ENCODE measurements at places on chromosomes 16 and 17.
A peak's percentile ranks its signal among the peaks of the same experiment; 100 is the strongest.

- no peak for DNase-seq
These were observed 166.6 kb downstream of the CYLD start for GRCh38 chr16:50908468-50908867.

- DNase-seq, result no peak
These were observed 6.2 kb downstream of the RARA start for GRCh38 chr17:40315206-40315605.

DNA sequence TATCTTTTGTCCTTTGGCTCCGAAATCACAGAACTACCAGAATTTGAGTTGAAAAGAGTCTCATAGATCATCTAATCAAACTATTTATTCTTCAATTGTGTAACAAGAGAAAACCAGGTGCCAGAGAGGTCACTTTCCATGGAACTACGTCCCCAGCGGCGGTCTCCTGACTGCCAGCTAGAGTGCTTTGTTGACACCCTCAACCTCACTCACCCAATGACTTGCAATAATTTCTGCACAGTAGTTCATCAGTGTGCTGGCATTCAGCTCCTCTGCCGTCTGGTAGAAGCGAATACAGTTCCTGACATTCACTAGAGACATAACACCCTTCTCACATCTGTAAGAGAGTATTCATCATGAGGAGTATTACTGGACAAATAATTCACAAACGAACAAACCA is 54.2 kb downstream of the ANKFY1 start:
- DNase-seq, result no peak

GRCh38 chr17:80423536-80424225 is 8.7 kb downstream of the ENDOV start:
- no peak for DNase-seq

DNA sequence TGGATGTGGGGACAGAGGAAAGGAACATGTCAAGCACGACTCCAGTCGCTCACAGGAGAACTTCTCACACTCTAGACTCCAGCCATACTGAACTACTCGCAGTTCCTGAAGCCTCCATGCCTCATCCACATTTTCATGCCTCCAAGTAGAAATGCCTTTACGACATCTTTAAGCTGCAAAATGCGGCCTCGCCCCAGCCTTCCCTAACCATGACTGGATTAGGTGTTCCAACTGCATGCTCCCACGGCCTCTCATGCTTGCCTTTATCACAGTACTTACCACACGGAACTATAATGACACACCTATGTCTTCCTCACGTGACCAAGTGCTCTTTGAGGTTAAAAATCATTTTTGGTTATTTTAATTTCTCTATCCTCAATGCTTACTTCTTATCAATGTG is 23.9 kb downstream of the SMG6 start:
- no peak for DNase-seq

DNA sequence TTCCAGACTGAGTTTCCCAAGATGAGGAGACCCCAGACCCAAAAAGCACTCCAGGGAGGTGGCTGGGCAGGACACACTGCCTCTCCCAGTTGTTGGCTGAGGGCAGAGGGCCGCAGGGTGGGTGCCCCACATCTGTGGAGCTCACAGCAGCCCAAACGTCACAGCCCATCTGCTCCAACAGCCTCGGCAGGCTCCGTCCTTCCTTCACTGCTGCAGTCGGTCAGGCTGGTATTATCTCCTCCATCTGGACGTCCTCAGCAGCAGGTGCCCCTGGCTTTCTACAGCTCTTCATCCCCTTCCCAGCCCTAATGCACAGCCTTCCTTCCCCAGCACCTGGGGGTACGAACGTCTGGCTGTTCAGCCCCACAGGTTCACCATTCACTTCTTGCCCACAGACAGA is 55.2 kb downstream of the PRMT7 start:
- DNase-seq, result no peak

DNA sequence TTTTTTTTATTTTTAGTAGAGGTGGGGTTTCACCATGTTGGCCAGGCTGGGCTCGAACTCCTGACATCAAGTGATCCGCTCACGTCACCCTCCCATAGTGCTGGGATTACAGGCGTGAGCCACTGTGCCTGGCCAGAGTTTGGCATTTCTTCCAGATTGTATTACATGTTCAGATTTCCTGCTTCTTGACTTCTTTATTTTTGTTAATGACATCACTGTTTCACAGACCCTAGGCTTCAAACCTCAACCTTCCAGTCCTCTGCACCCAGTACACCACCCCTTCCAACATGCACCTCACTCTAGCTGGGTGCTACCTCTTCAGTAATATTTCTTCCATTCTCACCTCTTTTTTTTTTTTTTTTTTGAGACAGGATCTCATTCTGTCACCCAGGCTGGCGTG is 53.6 kb upstream of the ZFHX3 start:
- DNase-seq, result no peak

DNA sequence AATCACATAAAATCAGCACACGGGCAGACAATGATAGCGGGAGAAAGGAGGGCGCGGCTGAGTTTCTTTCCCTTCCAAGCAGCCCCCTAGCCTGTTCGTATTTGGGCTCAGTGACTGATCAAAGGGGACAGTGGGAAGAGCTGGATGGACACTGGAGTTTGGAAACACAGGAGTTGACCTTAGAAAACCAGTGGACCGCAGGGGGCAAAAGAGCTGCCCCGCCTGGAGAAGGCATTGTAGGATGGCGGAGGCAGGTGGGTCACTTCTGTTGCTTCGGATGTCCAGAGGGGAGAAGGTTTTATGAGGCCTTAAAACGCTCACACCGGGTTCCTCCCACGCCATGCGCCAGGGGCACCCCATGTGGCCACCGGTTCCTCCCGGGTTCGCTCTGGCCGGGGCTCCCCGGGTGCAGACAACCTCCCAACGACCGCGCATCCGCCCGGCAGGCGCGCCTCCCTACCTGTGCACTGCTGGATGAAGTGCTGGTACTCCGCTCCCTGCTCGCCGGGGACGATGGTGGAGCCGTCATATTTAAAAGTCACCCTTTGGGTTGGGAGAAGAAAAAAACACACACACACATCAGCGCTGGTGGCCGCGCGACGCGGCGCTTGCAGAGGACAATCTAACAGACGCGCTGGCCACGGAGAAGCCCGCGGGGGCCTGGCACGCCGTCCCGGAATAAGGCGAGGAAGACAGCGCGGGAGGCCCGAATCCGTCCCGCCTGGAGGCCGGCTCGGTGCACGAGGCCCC is 662 bp downstream of the COTL1 start:
- DNase-seq, result no peak

DNA sequence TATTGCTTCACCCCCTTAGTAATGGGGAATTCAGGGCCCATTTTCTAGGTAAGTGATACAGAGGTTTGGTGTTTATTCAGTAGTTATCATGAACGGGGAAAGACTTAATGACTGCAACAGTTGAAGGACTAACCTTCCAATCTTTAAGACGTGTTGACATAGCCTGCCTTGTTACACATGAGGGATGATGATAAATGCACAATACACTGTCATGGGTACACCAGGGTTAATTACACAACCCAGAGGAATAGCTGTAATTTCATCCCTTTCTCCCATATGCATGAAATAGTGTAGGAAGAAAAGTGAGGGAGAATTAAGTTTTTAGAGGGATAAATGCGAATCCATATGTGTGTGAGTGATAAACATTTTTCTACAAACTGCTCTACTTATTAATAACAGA is 10.7 kb downstream of the MYH4 start:
- DNase-seq, result no peak

DNA sequence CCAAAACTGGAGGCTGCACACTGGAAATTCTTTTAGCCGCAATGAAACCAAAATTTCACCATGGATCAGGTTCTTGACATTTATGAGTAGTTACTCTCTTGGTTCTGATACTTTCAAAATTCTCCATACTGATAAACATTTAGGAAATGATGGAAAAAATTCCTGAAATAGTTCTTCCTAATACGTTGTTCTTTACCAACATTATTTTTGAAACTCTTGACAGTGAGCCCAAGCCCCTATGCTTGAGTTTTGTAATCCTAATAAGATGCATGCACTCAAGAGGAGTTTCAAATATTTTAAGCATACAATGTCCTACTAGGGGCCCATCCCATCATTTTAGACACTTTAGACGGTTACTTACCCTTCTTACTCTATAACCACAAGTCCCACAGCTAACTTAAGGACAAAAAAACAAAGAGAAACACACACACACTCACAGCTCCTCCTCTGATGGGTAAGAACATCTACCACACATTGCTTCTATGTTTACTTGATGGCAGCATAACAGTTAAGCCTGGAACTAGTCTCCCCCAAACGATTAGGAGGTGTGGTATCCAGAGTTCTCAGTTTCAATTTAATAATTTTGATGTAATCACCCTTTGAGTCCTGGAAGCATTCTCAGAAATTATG is 3.7 kb downstream of the VEZF1 start:
- no peak for DNase-seq

DNA sequence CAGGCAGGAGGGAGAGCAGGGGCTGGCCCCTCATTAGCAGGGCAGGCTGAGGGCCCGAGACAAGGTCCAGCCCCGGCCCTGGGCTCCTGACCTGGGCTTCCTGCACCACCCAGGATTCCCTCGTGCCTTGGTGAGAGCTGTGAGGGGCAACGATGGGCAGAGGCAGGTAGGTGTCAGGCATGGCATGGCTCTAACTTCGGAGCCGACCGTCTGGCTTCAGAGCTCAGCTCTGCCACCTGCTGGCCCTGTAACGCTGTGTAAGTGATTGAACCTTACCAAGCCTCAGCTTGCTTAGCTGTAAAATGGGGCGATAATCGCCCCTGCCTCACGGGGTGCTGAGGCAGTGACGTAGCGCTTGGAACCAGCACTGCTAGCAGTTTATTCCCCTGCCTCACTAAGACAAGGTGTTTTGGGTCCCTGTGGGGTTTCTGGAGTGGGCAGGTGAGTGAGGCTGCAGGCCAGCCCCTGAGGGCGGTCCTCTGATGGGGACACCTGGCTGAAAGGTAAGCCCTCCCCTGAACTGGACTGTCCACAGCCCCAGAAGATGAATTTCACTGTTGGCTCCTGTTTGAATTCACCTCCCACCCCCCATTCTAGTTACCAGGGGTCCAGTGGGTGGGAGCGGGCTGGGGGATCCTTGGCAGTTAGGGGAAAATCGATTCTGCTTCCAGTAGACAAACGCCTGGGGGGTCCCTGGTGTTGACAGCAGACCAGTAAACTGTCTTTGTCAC is 184.8 kb upstream of the GSE1 start:
- DNase-seq, result no peak

- no peak for DNase-seq
These were observed 1.2 kb downstream of the TRIM47 start for GRCh38 chr17:75876938-75877751.

GRCh38 chr17:31274252-31274651 is 22.8 kb downstream of the OMG start:
- no peak for DNase-seq

- no peak for DNase-seq
These were observed 23.1 kb upstream of the C1QTNF8 start for GRCh38 chr16:1119129-1119528.

GRCh38 chr17:33725675-33726271 is 432.7 kb upstream of the ASIC2 start:
- peak; percentile 6 for DNase-seq

DNA sequence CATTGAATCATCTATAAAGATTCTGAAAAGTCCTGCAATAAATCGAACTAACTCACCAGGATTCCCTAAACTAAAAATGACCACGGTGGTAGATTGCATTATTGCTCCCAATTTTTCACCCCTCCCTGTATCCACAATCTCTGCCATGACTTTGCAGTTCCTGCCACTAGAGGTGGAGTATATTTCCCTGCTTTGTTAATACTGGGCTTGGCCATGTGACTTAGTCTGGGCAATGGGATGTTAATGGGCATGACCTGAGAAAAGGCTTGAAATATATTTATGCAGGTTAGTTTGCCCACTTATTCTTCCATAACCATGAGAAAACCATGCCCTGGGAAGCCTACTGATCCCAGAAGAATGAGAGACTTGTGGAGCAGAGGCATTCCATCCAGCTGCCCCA is 59.1 kb downstream of the NOG start:
- DNase-seq, result no peak

GRCh38 chr16:4637501-4638166 is 13.0 kb downstream of the MGRN1 start:
- DNase-seq, result no peak

DNA sequence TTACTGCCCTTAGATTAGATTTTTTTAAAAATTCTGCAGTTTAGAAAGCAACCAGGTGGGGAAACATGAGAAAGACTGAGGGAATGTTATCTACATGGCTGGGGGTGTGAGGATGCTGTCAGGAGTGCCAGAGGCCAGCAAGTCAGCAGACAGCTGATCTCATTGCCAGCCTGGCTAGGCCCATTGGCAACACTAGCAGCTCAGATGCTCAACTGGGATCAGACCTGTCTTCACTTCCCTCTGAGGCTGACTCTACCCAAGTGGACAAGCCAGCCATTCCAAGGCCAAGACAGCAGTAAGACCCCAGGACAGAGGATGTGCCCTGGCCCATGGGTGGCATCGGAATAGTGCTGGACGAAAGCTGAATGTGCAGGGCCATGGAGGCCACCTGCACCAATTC is 96.2 kb downstream of the TMEM132E start:
- no peak for DNase-seq

GRCh38 chr17:70313086-70313852 is 143.9 kb downstream of the KCNJ2 start:
- DNase-seq, result no peak

DNA sequence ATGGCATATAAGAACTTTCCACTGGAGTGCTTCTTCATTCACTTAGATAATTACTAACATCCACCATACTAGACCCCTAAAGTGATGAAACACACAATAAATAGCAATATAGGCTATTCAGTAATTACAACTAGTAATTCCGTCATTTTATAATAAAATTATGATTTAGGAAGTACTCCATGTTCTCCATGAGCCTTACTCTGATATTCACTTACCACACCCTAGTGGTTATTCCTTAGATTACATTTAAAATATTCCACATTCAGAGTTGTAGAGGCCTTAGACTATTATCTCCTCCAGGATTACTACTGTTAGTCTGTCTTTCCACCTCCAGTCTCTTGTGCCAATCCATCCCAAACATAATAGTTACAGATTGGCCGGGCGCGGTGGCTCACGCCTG is 62.4 kb downstream of the STH start:
- DNase-seq, result peak; percentile 28

- no peak for DNase-seq
These were observed 102.4 kb downstream of the ABCC12 start for GRCh38 chr16:48053418-48053745.

GRCh38 chr17:49512296-49513043 is 17.4 kb downstream of the NGFR start:
- no peak for DNase-seq

GRCh38 chr16:56866955-56867830 is 2.2 kb downstream of the SLC12A3 start:
- peak; percentile 43 for DNase-seq

DNA sequence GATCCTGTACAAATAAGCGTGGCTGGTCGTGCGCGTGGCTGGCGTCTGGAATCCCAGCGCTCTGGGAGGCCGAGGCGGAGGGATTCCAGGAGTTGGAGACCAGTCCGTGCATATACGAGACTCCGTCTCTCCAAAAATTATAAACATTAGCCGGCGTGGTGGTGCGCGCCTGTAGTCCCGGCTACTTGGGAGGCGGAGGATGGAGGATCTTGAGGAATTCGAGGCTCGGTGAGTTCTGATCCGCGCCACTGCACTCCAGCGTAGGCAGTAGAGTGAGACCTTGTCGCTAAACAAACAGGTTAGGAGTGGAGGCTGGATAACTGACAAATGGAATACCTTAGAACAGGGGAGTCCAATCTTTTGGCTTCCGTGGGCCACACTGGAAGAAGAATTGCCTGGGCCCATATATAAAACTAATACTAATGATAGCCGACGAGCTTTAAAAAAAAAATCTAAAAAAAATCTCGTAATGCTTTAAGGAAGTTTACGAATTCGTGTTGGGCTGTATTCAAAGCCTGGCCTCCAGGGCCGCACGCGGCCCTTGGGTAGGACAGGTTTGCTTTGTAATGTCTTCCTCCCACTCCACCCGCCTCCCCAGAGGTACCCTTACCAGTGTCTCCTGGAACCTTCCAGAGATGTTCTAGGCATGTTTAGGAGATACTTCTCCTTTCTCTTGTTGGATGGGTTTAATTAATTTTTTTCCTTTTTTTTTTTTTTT is 909 bp upstream of the RSL1D1 start:
- peak; percentile 60 for DNase-seq

Measured in erythroblast (primary cell).